ENCODE measurements at places on chromosomes 6 and 20.

GRCh38 chr6:148885925-148886845 lies 139.4 kb downstream of the UST start:
- DNase-seq, result peak; percentile 22

DNA sequence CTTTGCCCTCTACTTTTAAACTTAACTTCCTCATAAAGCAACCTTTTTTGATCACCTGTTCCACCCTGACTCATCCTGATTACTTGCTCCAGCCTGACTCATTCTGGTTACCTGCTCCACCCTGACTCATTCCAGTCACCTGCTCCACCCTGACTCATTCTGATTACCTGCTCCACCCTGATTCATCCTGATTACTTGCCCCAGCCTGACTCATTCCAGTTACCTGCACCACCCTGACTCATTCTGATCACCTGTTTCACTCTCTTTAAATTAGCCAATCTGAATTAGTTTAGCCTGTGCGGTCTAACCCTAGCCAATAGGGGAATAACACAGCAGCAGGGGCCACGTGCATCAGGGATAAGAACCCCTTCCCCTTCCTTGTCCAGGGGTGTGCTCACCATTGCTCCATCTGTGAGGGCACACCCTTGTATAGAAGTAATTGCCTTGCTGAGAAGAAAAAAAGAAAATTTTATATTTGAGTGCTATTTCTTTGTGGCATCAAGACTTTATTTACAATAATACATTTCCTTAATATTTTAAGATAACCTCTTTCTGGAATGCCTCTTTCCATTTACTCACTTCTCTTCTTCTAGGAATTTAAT lies 17.9 kb downstream of the HLA-G start:
- peak; percentile 15 for DNase-seq

- no peak for DNase-seq
Observed at GRCh38 chr6:96836631-96837080, 621 bp downstream of the GPR63 start.

- DNase-seq, result no peak
Observed at GRCh38 chr20:5270603-5271002, 46.2 kb downstream of the PROKR2 start.

- DNase-seq, result no peak
Observed at GRCh38 chr6:131946992-131947955, 3.9 kb downstream of the CCN2 start.

GRCh38 chr20:38779247-38780097 lies 26.0 kb upstream of the PPP1R16B start:
- no peak for DNase-seq

DNA sequence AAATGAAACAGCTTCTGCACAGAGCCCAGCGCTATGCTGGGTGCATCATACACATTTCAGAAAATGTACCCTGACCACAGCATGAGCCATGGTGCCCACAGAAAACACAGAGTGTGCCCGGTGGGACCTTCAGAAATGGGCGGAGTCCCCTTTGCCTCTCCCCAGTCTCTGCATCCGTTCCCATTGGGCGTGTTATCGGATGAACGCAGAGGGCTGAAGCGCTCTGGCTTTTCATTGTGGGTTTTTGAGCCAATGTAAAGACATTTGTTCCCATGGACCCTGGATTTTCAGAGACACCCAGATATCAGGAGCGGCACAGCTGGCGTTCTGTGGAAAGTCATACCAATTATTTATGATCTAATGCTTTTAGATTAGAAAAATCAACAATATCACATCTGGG lies 99.8 kb downstream of the DACT2 start:
- no peak for DNase-seq

DNA sequence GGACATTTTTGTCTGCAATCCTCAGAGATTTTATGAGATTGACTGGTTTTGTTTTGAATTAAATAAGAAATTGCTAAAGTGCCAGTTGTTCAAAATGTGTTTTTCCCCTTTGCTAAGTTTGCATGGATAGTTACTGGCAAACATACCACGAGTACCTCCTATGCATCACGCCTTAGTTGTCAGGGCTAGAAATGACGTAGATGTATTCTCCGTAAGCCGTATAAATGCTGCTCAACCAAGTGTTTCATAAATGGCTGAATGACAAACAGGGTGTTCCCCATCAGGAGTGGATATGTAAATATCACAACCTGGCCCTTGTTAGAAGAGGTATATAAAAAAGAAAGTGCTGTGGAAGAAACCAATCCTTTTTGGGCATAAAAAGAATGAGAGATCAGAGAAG lies 341.1 kb upstream of the ZFP64 start:
- no peak for DNase-seq

- DNase-seq, result no peak
Observed at GRCh38 chr20:61371501-61372136, 119.6 kb downstream of the CDH4 start.

- no peak for DNase-seq
Observed at GRCh38 chr20:3340443-3340842, 67.0 kb downstream of the DNAAF9 start.

DNA sequence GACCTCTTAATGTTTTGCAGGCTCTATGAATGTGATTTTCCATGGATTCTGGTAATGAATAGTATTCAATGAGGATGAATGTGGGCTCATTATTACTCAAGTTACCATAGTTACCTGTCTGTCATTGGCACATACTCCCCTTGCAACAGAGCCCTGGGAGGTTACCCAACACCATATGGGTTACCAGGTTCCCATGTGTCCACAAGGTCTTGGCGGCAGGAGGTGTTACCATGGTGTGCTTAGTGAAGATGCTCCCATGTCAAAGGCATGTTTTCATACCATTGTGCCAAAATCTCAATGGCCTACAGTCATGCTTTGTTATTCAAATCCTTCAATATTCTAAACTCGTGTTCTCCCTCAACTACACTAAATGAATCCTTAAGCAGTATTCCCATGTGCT lies 232.5 kb downstream of the HDGFL1 start:
- no peak for DNase-seq

DNA sequence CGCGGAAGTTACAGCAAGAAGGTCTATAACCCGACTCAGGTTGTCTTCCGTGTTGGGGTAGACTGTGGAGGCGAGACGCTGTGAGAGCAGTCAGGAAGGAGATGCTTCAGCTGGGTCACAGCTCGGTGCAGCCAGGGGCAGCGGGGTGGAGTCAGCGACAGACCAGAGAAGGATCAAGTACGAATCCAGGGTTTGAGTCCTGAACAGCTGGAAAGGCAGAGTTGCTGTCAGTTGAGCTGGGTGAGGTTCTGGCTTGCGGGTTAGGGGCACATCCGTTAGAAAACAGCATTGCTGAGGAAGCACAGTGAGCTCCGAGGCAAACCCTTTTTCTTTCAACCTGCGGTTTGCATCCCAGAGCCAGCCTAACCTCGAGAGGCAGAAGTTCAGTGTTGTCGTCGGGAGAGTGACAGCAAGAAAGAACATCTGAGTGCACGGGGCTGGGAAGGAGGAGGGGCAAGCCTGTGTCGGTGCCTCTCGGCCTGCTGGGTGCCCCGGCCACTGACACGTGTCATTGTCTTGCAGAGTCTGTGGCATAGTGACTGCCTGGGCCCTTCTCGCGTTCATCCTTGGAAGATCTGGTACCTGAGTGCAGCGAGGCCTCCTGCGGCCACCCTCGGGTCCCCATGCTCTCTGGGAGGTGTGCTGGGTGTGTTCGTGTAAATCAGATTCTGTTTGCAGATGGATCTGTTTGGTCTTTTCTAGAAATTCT lies 20.0 kb downstream of the PNLDC1 start:
- DNase-seq, result no peak

GRCh38 chr20:54435015-54435414 lies 40.4 kb upstream of the DOK5 start:
- DNase-seq, result peak; percentile 63

DNA sequence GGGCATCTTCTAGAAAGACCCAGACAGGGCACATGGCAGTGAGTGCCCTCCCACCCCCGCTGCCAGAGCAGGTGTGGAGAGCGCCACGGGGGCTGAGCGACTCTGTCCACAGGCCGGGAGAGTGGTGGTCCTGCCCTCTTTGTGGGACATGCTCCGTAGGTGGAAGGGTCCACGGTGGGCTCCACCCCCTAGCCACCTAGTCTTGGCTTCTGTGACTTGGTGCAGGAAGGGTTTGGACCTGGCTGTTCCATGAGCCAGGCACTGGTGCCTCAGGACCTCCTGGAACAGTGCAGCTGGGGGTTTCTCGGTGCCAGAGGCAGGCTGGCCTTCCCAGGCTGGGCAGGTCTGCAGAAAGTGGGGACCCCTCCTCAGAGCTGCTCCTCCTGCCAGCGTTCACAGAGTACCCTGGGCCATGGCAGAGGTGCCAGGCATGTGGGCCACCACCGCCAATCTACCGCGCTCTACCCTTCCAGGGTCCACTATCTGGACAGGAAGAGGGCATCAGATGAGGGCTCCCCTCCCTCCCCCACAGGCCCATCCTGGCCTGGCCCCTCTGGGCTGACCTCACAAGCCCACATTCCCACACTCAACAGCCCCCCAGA lies 23.0 kb downstream of the SLCO4A1 start:
- no peak for DNase-seq

- DNase-seq, result no peak
Observed at GRCh38 chr6:13068586-13069210, 259.6 kb downstream of the TBC1D7 start.

- DNase-seq, result no peak
Observed at GRCh38 chr20:38269040-38269439, 8.5 kb upstream of the KIAA1755 start.

- DNase-seq, result peak; percentile 50
Observed at GRCh38 chr6:164911873-164912580, 397.4 kb downstream of the C6orf118 start.

DNA sequence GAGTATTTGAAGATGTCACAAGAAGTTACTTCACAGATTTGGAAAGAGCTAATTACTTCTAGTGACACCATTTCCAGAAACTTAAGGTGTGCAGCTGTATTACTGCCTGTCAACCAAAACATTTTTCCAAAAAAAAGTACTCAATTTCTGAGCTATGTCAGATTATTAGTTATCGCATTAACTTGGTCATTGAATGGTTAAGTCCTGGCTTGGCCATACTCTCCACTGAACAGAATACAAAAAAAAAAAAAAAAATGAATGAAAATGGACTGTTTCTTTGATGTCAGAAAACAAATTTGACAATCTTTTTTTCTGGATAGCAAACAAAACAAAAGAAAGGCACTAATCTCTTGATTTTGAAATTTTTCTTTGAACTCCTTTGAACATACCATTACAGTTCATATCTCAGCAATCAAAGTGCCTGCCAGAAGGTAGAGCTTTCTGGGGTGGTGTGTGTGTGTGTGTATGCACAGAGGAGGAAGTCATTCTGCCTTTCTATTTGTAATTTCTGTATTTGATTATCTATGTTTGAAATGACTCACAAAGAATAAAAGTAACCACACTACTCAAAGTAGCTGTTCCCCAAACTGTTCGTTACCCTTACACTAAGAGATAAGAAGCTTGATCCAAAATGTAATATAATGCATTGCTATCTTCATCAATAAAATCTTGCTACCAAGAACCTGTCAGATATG lies 210.8 kb upstream of the FUT9 start:
- no peak for DNase-seq

DNA sequence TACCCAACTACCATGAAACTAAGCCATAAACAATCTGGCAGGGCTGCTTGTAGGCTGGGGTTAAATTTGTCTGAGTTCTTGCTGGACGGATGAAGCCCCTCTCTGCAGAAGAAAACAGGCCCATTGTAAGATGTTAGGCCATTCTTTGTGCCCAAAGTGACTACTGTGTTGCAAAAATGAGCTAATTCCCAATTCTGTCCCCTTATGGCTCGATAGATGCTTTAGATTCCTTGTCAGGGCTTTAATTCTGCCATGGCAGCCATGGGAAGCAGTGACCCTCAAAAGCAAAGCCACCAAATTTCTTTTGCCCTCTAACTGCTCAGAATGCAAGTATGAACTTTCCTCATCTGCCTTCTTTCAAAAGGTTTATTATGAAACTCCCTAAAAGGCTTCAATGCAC lies 45.2 kb downstream of the LAMA4 start:
- DNase-seq, result no peak

DNA sequence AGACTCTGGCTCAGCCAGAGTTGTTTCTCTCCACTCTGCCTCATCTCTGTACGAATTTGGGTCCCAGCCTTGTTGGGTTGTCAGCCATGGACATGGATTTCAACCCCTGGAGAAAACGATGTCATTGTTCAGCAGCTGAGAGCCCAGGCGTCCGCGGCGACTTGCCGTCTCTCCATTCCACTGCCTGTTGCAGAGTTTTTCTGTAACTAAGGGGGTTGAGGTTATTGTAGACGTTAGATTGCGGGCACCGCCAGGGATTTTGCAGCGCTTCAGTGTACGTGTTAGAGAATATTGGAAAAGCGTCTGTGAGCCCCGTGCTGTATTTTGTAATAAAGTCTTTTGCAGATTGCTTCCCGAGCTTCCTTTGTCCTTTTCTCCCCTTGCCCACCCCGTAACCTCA lies 13.1 kb upstream of the RBM38 start:
- DNase-seq, result no peak

DNA sequence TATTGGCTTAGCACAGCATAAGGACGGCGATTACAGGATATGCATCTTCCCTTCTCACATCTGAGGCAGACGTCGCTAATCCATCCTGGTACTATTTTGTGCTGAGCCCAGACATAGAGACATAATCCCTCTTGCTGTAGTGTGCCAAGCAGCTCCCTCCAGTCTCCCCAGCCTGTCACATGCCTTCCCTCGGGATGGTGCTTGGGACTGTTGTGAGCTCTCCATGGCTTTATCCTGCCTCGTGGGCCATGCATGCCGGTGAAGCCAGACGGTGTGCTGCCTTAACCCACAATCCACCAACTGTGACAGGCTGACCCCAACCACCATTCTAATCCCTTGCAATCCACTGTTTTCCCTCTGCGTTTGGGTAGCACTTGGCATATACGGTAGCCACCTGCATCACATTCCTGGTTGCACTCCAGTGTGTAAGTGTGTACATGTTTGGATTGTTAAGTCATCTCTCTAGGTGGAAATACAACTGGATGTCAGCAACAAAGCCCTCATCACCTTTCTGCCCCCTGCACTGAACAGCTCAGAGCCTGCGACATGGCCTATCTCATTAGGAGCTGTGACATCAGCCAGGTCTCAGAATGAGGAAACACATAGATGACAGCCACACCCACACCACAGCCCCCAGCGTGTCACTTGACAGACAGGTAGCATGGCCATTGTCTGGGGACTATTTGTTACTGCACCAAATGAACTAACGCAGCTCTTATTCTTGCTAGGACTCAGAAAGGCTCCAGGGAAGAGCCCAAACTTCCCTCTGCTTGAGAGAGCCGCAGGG lies 374.8 kb upstream of the CDH4 start:
- DNase-seq, result no peak

- DNase-seq, result no peak
Observed at GRCh38 chr6:37435816-37436215, 2.8 kb downstream of the CMTR1 start.

GRCh38 chr20:60254901-60255411 lies 296.7 kb downstream of the CDH26 start:
- peak; percentile 11 for DNase-seq

GRCh38 chr20:57390604-57391438 lies at the start of gene RBM38:
Gene RBM38 (plus strand): TSS chr20:57391396. CDS start chr20:57391582, 186 bp downstream.
- DNase-seq, result peak; percentile 43
